ENCODE measurements at places on chromosomes 3 and 15. TPM values are rescaled to one million over a fixed set of nuclear protein-coding genes. Genes with fewer than 3 reads are reported as not detected.

GRCh38 chr15:39672666-39673065 lies 91.8 kb downstream of the THBS1 start:
- no peaks in the 10 kb centered on the region for H3K4me1 ChIP-seq
- H3K36me3 ChIP-seq: no peaks in the 10 kb centered on the region
- H3K27me3 ChIP-seq: no peaks in the 10 kb centered on the region
- H3K4me3 ChIP-seq: no peak overlapping the region
- H3K27ac ChIP-seq: no peak overlapping the region

The CCR5 gene
- total RNA-seq: not detected

DNA sequence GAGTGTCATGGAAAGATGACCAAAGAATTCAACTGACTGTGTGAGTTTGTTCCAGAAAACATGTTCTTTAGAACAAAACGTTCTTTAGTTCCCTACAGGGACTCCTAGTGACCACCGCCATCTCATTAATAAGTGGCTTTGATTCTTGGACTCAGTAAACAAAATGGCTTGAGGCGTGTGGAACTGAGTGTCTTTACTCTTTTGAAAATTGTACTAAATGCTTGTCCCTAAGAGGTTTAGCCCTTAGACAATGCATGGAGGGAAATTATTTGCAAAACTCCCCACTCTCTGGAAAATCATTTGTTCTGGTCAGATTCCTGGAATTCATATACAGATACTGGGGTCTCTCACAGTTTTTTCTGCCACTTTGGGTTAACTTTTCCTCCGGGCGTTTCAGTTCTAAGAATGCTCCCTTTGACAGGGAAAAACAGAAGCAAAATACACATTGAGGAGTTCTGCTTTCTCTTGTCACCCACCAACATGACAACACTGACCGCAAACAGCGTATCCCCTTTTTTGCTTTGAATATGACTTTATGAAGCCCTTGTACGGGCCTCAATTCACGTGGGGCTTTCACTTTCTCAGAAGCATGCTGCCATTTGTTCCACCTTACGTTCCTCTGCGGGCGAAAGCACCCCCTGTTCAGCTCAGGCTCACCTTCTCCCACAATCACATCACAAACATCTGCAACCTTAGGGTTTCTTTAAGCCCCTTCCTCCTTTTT lies 15.3 kb upstream of the NRROS start:
- peaks cover 15% of the 10 kb centered on the region for H3K27me3 ChIP-seq
- H3K4me3 ChIP-seq: no peak overlapping the region
- H3K4me1 ChIP-seq: peaks cover 10% of the 10 kb centered on the region
- H3K27ac ChIP-seq: no peak overlapping the region
- no peaks in the 10 kb centered on the region for H3K36me3 ChIP-seq

- no peaks in the 10 kb centered on the region for H3K27me3 ChIP-seq
- peaks cover 38% of the 10 kb centered on the region for H3K4me1 ChIP-seq
- H3K4me3 ChIP-seq: no peak overlapping the region
- H3K27ac ChIP-seq: no peak overlapping the region
- H3K36me3 ChIP-seq: no peaks in the 10 kb centered on the region
These were observed 3.6 kb upstream of the PRRT3 start for GRCh38 chr3:9955611-9956352.

The NR2E3 gene
- total RNA-seq: not detected

DNA sequence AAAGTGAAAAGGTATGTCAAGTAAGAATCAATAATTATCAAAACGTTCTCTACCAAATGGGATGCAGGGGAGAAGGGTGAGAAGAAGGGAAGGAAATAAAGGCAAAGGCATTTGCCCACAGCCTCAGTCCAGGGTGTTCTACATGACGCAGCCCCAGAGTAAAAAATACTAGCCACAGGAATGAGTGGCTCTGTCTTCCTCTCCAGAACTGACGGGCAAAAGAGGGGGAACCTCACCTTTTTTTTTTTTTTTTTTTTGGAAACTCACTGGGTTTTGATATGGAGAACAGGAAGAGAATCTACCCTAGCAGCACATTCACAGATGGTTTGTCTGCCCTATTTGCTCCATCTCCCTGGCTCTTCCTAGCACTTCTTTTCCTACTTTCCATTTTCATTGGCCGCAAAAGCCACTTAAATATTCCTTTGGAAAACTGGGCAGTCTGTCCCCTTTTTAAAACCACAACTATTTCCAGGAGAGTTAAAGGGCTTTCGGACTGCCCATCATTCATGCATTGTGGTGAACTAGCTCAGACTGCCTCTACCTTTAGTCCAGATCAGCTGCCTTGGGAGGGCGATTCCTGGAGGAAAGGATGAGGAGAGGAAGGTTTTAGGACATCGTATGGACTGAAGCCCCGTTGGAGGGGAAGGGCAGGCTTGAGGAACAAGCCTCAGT lies 28.2 kb downstream of the B3GNT5 start:
- DNase-seq: no peak
- H3K36me3 ChIP-seq: no peaks in the 10 kb centered on the region
- H3K4me3 ChIP-seq: no peak overlapping the region
- peaks cover 17% of the 10 kb centered on the region for H3K27me3 ChIP-seq
- no peak overlapping the region for H3K27ac ChIP-seq

GRCh38 chr15:88693191-88693590 lies 54.4 kb downstream of the ISG20 start:
- H3K27me3 ChIP-seq: no peaks in the 10 kb centered on the region
- H3K27ac ChIP-seq: no peak overlapping the region

DNA sequence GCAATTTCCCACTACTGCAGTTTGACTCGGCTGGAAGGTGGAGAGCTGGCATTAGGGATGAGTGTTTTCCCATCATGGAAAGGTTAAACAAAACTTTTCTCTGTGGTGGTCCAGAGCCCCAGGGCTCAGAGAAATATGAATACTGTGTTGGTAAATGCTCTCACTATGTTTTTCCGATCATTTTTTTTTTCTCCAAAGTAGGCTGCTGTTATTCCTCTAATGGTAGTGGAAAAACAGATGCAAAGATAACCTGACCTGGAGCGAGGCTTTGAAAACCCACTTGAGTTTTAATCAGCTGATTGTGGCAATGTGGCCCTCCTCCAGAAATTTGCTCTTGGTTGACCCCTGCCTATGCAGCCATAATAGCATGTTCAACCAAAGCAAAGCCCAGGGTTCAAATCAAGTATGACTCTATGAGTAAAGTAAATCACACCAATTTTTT lies 320.8 kb upstream of the CTNNB1 start:
- no peak overlapping the region for H3K27ac ChIP-seq
- no peak for DNase-seq
- H3K4me3 ChIP-seq: no peak overlapping the region
- no peaks in the 10 kb centered on the region for H3K36me3 ChIP-seq

DNA sequence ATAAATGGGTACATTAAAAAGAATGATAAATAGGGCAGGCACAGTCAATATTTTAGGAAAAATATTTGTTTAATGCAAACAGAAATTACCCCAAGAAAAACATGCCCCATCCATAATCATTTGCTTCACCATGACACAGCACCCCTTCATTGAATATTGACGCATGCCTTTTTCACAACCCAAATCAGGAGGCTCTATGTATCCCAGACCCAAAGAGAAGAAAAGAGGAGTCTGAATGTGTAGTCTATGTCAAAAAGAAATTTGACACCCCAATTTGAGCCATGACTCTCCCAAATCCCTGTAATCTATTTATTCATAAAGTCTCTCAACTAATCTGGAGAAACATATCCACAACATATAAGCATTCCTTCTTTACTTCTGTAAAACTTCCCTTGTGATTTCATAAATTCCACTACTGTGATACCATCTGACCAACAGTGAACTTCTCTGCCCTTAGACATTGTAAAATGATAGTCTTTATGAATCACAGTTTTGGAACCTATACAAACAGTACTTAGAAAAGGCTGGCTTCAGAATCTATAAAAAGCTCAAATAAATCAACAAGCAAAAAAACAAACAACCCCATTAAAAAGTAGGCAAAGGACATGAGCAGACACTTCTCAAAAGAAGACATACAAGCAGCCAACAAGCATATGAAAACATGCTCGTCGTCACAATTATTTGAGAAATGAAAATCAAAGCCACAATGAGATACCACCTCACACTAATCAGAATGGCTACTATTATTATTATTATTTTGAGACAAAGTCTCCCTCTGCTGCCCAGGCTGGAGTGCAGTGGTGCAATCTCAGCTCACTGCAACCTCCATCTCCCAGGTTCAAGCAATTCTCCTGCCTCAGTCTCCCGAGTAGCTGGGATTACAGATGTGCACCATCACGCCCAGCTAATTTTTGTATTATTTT lies 53.4 kb upstream of the XRN1 start:
- H3K27me3 ChIP-seq: no peaks in the 10 kb centered on the region
- no peak for DNase-seq
- H3K36me3 ChIP-seq: no peaks in the 10 kb centered on the region
- H3K4me3 ChIP-seq: no peak overlapping the region

- no peak for DNase-seq
- no peaks in the 10 kb centered on the region for H3K36me3 ChIP-seq
- no peaks in the 10 kb centered on the region for H3K4me1 ChIP-seq
These were observed 113.2 kb downstream of the LEKR1 start for GRCh38 chr3:156939315-156939714.

Data from HepG2 (cell line).